Hepatic stellate cell (primary cell): ENCODE measurements at places on chromosomes 4 and X.

DNA sequence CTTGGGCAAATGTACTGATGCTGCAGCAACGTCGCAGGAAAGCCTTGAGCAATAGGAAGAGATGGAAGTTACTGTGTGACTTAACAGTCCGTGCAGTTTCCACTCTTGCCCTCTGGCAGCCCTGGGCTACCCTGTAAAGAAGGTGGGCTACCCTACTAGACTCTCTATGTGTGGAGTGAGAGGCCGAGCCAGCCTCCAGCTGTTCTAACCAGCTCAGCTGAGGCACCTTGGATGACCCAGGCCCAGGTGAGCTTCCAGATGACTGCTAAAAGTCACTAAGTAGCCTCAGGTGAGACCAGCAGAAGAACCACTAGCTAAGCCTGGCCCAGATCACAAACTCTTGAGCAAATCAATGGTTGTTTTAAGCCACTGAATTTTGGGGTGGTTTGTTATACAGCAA, 34.9 kb upstream of the PPP2R2C start:
- DNase-seq: no peak

GRCh38 chr4:173519111-173520101, 10.6 kb downstream of the HAND2 start:
- peak; percentile 83 for DNase-seq

- no peak for DNase-seq
Measured at GRCh38 chrX:20968996-20969395, 405.2 kb upstream of the CNKSR2 start.

DNA sequence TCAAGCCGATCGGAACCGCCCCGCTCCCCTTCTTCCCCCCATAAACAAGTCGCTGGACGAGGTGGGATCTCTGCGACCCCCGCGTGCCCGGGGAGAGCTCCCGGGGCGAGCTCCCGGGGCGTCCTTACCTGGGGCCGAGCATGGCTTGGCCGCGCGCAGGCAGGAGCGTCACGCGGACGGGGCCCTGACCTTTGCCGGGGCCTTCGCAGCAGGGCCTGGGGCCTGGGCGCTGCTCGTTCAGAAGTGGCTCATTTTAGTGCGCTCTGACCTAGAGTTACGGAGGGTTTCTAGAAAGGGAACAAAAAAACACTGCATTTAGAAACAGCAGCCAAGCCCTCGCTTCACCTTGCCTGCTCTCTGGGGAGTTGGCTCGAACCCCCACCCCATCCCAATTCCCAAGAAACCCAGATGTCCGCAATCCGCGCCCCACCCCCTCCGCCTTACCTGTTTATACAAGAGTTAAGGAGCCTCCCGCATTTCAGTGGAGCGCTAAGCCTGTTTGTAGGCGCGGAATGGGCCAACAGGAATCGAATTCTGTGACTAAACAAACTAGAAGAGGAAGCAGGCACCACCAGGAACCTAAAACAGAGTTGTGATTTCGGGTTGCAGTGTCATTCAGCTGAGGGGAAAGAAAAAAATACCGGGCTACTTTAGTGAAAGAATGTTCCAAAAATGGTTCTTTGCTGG, 814 bp upstream of the RBM47 start:
- DNase-seq: no peak
